ENCODE measurements at places on chromosomes 5 and 9. TPM values are rescaled to one million over a fixed set of nuclear protein-coding genes. Genes with fewer than 3 reads are reported as not detected.

TLR4 gene
- total RNA-seq, result 147 TPM

ACOT12 gene
- total RNA-seq, result not detected

TMEM232 gene
- not detected for total RNA-seq

NUP155 gene
- 27.7 TPM for total RNA-seq

CHSY3 gene
- total RNA-seq, result 1.2 TPM

Data from mammary microvascular endothelial cell (primary cell).